ENCODE measurements at places on chromosomes 16 and 17. TPM values are rescaled to one million over a fixed set of nuclear protein-coding genes. Genes with fewer than 3 reads are reported as not detected.

The TNK1 gene
- polyA plus RNA-seq: 0.29 TPM

DNA sequence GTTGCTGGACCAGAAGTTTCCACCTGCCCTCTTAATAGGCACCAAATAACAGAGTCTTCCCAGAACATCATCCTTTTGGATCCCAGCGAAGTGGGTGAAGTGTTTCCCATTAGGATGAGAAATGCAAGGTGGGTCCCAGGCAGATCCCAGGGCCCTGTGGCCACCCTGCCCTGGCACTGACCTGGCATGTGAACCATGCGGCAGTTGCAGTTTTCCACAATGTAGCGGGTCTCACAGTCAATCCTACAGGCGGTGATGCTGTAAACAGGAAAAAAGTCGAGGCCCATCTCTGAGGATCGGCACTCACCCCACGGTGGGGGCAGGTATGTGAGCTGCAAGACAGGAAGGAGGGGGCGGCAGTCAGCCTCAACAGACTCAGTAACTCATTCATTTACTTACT is 36.4 kb downstream of the SPACA3 start:
- H3K27me3 ChIP-seq: peaks cover 2% of the 10 kb centered on the region
- H3K36me3 ChIP-seq: no peaks in the 10 kb centered on the region
- H3K4me1 ChIP-seq: no peaks in the 10 kb centered on the region
- H3K27ac ChIP-seq: no peak overlapping the region

- H3K4me3 ChIP-seq: no peak overlapping the region
- DNase-seq: no peak
- H3K27ac ChIP-seq: no peak overlapping the region
- H3K27me3 ChIP-seq: no peaks in the 10 kb centered on the region
- peaks cover 5% of the 10 kb centered on the region for H3K36me3 ChIP-seq
These were observed 529.7 kb downstream of the WWOX start for GRCh38 chr16:78629173-78629572.

DNA sequence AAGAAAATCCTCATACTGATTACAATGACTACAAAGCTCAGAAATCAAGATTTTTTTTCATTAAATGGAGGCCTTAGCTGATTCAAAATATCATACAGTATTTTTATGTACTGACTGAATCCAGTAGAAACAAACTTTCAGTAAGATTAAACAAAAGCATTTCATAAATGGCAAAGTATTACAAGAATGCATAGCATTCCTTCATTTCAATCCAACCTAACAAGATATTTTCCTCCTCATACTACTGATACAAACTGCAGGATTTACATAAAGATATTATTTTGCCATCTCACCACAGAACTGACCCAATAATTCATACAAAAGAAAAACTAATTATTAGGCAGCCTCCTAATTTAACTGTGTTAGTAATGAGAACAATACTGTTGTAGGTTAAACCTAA is 6.2 kb upstream of the KANSL1 start:
- H3K4me3 ChIP-seq: no peak overlapping the region
- H3K36me3 ChIP-seq: peaks cover 4% of the 10 kb centered on the region
- H3K27ac ChIP-seq: peak overlapping the region; percentile 14
- peaks cover 24% of the 10 kb centered on the region for H3K4me1 ChIP-seq

GRCh38 chr16:88597856-88598491 is 27.8 kb downstream of the ZC3H18 start:
- no peak overlapping the region for H3K4me3 ChIP-seq
- peaks cover 26% of the 10 kb centered on the region for H3K4me1 ChIP-seq
- peaks cover 3% of the 10 kb centered on the region for H3K27me3 ChIP-seq
- no peak overlapping the region for H3K27ac ChIP-seq
